H9 (cell line): ENCODE measurements at places on chromosomes 11 and 22.
A peak's percentile ranks its signal among the peaks of the same experiment; 100 is the strongest.

GRCh38 chr22:17143826-17144225, 15.3 kb downstream of the HDHD5 start:
- no peaks in the 10 kb centered on the region for H3K27me3 ChIP-seq
- no peaks in the 10 kb centered on the region for H3K4me1 ChIP-seq
- no peak overlapping the region for H3K27ac ChIP-seq
- H3K4me3 ChIP-seq, result no peak overlapping the region
- DNase-seq, result no peak
- H3K36me3 ChIP-seq, result peaks cover 42% of the 10 kb centered on the region

- H3K27ac ChIP-seq, result no peak overlapping the region
- no peak for DNase-seq
- H3K4me3 ChIP-seq, result no peak overlapping the region
- H3K27me3 ChIP-seq, result no peaks in the 10 kb centered on the region
- no peaks in the 10 kb centered on the region; the same call in 2 of the 3 replicates for H3K36me3 ChIP-seq
Observed at GRCh38 chr11:86481399-86481798, 106.7 kb downstream of the CCDC81 start.

DNA sequence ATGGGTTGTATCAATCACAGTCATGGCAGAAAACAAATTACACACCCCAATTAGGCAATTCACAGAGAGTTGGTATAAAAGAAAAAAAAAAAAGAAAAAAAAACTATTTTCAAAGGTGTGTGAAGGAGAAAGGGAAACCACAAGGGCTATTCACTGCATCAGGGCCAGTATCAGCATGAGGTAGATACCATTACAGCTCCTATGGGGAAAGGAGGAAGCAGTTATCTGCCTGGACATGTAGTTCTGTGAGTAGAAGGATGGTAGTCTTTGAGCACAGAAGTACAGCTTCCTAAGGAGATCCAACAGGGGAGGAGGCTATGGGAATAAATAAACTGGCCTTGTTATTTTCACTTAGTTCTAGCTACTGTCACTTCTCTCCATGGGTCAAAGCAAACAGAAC, 746.1 kb downstream of the LUZP2 start:
- H3K4me3 ChIP-seq, result no peak overlapping the region
- H3K4me1 ChIP-seq, result no peaks in the 10 kb centered on the region
- DNase-seq, result no peak
- H3K27me3 ChIP-seq, result no peaks in the 10 kb centered on the region
- H3K36me3 ChIP-seq, result peaks cover 9% of the 10 kb centered on the region
- H3K27ac ChIP-seq, result no peak overlapping the region

- H3K36me3 ChIP-seq, result no peaks in the 10 kb centered on the region
- no peaks in the 10 kb centered on the region for H3K27me3 ChIP-seq
- no peak overlapping the region for H3K27ac ChIP-seq
- H3K4me3 ChIP-seq, result no peak overlapping the region
- no peak for DNase-seq
- H3K4me1 ChIP-seq, result no peaks in the 10 kb centered on the region
Observed at GRCh38 chr11:126914166-126914565, 86.4 kb downstream of the KIRREL3 start.

GRCh38 chr11:10379871-10380568, 75.0 kb upstream of the AMPD3 start:
- H3K27ac ChIP-seq, result no peak overlapping the region
- H3K4me3 ChIP-seq, result no peak overlapping the region
- H3K36me3 ChIP-seq, result peaks cover 2% of the 10 kb centered on the region; the same call in 1 of the 3 replicates
- H3K4me1 ChIP-seq, result no peaks in the 10 kb centered on the region; the same call in 1 of the 2 replicates
- H3K27me3 ChIP-seq, result no peaks in the 10 kb centered on the region

DNA sequence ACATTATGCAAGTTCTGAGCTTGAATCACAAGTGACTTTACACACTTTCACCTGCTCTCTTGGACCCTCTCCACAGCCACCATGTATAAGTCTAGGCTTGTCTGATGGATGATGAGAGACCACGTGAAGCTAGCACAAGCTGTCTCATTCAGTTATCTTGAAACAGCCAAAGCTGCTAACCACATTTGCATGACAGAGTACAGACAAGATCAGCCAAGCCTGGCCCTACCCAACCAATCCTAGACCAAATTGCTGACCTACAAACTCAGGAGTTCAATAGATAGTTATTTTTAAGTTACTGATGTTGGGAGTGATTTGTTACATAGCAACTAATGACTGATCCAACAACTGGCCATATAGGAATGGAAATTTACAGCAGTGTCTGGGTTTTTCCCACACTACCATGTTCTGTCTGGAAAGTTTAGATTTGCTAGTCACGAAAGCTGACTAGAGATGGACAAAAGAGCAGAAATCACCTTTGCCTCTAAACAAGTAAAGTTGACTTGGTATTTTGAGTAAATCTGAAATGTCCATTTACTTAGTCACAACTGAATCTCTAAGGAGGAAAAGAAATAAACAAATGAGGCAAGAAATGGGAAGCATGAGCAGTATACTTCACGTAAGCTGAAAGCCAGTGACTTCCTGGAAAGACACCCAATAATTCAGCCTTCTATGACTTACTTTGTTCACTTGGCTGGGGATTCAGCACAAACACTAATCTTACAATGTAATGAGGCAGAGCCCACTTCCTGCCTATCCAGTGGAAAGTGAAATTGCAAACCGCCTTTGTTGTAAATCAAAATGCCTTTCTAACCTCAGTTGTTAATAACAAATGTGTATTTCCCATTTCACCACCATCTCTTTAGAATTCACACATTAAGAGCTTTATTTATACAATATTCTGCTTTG, 101.7 kb downstream of the FAM181B start:
- H3K27me3 ChIP-seq, result no peaks in the 10 kb centered on the region
- DNase-seq, result no peak
- no peak overlapping the region for H3K27ac ChIP-seq
- H3K4me1 ChIP-seq, result no peaks in the 10 kb centered on the region
- peaks cover 2% of the 10 kb centered on the region; the same call in 2 of the 3 replicates for H3K36me3 ChIP-seq

DNA sequence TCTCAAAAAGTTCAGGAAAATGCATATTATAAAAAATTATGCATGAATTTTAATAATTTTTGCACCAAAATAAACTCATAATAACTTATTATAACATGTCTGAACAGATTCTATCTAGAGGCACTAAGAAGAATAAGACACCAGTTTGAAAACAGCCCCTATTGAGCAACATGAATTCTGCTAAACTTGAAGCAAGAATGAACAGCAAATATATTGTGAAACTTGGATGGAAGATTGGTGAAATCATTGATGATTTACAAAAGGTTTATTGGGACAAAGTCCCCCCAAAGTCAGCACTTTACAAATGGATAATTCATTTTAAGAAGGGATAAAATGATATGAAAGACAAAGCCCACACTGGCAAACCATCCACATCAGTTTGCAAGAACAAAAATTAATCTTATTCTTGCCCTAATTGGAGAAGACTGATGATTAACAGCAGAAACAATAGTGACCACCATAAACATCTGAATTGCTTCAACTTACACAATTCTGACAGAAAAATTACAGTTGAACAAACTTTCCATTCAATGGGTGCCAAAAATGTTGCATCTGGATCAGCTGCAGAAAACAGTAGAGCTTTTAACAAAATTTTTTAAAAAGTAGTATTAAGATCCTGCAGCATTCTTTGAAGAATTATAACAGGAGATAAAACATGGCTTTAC, 257.5 kb upstream of the FAT3 start:
- H3K4me3 ChIP-seq, result no peak overlapping the region
- H3K27me3 ChIP-seq, result no peaks in the 10 kb centered on the region; the same call in 1 of the 2 replicates
- DNase-seq, result no peak
- no peak overlapping the region for H3K27ac ChIP-seq

- DNase-seq, result no peak
- peaks cover 9% of the 10 kb centered on the region; the same call in 1 of the 2 replicates for H3K4me1 ChIP-seq
- no peak overlapping the region for H3K4me3 ChIP-seq
- no peaks in the 10 kb centered on the region for H3K36me3 ChIP-seq
- H3K27me3 ChIP-seq, result no peaks in the 10 kb centered on the region
- no peak overlapping the region for H3K27ac ChIP-seq
Observed at GRCh38 chr11:128565881-128566280, 21.5 kb downstream of the ETS1 start.

- H3K27ac ChIP-seq, result no peak overlapping the region
- peaks cover 5% of the 10 kb centered on the region for H3K4me1 ChIP-seq
- H3K4me3 ChIP-seq, result no peak overlapping the region
- no peaks in the 10 kb centered on the region for H3K27me3 ChIP-seq
- peak; percentile 55 for DNase-seq
- no peaks in the 10 kb centered on the region for H3K36me3 ChIP-seq
Observed at GRCh38 chr11:84430661-84431060, 1144.5 kb upstream of the CCDC90B start.

DNA sequence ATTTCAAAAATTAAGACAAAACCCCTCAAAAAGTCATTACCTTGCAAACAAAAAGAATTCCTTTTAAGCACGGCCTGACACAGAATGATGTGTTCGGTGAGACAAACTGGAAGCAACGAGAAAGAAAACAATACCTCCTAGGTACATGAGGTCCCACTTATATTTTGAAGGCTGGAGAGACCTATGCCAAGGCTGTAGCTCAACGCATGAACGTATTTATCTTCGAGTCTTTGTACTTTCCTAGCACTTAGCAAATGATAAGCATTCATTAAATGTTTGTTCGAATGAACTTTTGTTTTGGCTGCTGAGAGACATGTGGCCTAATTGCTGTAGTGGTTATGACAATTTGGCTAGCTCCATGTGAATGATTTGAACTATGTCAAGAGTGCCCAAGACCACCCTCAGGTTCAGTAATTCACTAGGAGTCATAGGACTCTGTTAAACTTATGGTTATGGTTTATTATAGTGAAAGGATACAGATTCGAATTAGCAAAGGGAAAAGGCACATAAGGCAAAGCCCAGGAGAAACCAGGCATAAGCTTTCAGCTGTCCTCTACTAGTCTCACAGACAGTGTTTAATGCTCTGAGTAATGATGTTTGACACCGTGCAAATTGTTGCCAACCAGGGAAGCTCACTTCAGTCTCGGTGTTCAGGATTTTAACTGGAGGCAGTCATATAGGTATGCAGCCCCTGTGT, 26.0 kb upstream of the HORMAD2 start:
- H3K4me3 ChIP-seq, result no peak overlapping the region
- H3K36me3 ChIP-seq, result no peaks in the 10 kb centered on the region; the same call in 2 of the 3 replicates
- DNase-seq, result no peak
- no peak overlapping the region for H3K27ac ChIP-seq
- H3K27me3 ChIP-seq, result no peaks in the 10 kb centered on the region

- no peaks in the 10 kb centered on the region for H3K36me3 ChIP-seq
- no peak for DNase-seq
- H3K4me3 ChIP-seq, result no peak overlapping the region
- no peaks in the 10 kb centered on the region for H3K27me3 ChIP-seq
Observed at GRCh38 chr11:69040581-69041260, 8.0 kb upstream of the TPCN2 start.

- H3K27me3 ChIP-seq, result no peaks in the 10 kb centered on the region
- H3K4me1 ChIP-seq, result no peaks in the 10 kb centered on the region
- DNase-seq, result no peak
- no peaks in the 10 kb centered on the region for H3K36me3 ChIP-seq
Observed at GRCh38 chr11:105027678-105028077, 4.7 kb upstream of the CASP5 start.

DNA sequence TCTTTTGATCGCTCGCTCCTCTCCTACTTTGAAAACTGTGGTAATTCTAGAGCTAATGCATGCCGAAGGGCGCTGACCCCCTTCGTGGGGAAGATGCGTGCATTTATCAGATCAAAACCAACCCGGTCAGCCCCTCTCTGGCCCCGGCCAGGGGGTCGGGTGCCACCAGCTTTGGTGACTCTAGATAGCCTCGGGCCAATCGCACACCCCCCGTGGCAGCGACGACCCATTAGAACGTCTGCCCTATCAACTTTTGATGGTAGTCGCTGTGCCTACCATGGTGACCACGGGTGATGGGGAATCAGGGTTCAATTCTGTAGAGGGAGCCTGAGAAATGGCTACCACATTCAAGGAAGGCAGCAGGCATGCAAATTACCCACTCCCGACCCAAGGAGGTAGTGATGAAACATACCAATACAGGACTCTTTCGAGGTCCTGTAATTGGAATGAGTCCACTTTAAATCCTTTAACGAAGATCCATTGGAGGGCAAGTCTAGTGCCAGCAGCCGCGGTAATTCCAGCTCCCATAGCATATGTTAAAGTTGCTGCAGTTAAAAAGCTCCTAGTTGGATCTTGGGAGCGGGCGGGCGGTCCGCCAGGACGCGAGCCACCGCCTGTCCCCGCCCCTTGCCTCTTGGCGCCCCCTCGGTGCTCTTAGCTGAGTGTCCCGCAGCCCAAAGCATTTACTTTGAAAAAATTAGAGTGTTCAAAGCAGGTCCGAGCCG, 3898.2 kb upstream of the OR11H1 start:
- H3K27me3 ChIP-seq, result no peaks in the 10 kb centered on the region
- H3K27ac ChIP-seq, result no peak overlapping the region
- no peak overlapping the region for H3K4me3 ChIP-seq
- no peaks in the 10 kb centered on the region for H3K4me1 ChIP-seq
- DNase-seq, result no peak
- H3K36me3 ChIP-seq, result peaks cover 30% of the 10 kb centered on the region

DNA sequence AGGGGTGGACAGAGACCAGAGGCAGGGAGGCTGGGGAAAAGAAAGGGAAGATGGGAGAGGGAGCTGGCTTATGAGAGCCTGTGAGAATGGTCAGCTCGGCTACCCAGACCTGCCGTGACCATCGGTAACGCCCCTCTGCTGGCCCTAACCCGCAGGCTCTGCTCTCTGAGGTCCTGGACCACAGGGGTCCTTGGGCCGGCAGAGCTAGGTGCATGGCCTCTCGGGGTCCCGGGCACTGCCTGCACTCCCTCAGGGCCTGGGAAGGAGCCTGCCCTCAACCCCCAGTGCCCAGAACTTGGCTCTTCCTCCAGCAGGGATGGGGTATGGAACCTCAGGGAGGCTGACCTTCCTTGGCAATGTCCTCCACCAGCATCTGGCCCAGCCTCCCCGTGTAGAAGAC, 13.2 kb downstream of the GGT5 start:
- no peak overlapping the region for H3K27ac ChIP-seq
- no peaks in the 10 kb centered on the region for H3K4me1 ChIP-seq
- H3K36me3 ChIP-seq, result peaks cover 2% of the 10 kb centered on the region; the same call in 1 of the 2 replicates
- no peak for DNase-seq
- H3K4me3 ChIP-seq, result no peak overlapping the region

GRCh38 chr11:8340296-8340695, 76.6 kb upstream of the LMO1 start:
- no peaks in the 10 kb centered on the region for H3K4me1 ChIP-seq
- H3K27ac ChIP-seq, result no peak overlapping the region
- H3K36me3 ChIP-seq, result no peaks in the 10 kb centered on the region
- H3K4me3 ChIP-seq, result no peak overlapping the region
- H3K27me3 ChIP-seq, result no peaks in the 10 kb centered on the region

GRCh38 chr11:75591966-75592365, 29.9 kb downstream of the SERPINH1 start:
- no peak overlapping the region for H3K4me3 ChIP-seq
- DNase-seq, result no peak
- no peaks in the 10 kb centered on the region for H3K4me1 ChIP-seq
- no peaks in the 10 kb centered on the region for H3K36me3 ChIP-seq
- H3K27me3 ChIP-seq, result no peaks in the 10 kb centered on the region
- no peak overlapping the region for H3K27ac ChIP-seq
